Fibroblast of pulmonary artery (primary cell): ENCODE measurements at places on chromosomes 3 and 15.
A peak's percentile ranks its signal among the peaks of the same experiment; 100 is the strongest.

DNA sequence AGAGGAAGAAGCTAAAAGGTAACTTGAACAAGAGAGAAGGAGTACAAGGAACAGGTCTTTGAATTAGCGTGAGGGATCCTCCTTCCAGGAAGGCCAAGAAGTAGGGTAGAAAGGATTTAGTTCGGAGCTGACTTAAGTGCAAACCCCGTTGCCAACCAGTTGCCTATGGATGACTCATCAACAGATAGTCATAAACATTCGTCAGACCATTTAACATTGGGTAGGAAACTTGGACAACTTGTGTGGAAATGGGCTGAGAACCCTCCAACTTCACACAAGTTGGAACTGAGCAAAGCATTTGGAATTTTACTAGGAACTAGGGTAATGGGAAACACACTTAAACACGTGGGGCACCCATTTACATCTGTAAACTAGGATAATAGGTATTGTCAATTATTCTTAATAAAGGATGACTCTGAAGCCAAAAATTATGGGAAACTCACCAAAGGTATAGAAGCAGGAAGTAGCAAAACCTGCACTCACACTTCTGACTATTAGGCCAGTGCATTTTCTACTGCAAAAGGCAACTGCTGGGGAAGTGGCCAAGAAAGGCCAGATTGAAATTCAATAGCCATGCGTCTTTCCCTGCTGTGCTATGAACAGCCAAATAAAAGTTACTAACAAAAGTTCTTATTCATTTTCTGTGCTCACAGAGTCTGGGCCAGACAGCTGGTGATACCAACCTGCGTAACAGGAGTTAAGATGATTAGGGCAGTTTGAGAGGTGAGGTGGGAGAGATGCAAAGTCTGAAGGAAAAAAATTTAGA is 174.5 kb upstream of the TMC3 start:
- DNase-seq, result no peak

DNA sequence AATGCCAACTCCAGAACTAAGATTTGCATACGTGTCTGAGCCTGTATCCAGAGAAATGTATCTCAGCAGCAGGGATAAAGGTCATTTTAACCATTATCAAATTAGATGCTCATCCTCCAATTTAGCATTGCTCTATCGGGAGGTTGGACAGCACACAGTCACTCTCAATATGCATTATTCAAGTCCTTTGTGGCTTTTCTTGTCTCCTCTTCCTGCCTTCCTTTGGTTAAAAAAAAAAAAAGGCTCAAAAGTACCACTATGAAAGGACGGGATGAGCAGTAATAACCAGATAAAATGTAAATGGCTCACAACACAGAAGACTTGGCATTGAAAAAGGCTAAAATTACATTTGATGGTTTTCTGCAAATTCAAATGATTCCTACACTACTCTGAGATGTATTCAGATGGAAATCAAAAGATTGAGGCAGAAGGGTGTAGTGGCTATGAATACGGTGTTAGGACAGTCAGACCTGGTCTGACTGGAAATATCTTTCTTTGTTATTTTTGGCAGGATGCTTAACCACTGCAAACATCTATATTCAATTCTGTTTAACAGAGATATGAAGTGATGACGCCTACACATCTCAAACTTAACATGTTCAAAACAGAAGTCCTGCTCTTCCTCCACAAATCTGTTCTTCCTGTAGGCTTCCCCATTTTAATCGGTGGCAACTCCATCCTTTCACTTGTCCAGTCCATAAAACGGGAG is 109.6 kb downstream of the ADAMTS9 start:
- no peak for DNase-seq

GRCh38 chr15:95085056-95085455 is 853.7 kb downstream of the MCTP2 start:
- no peak for DNase-seq

- peak; percentile 29 for DNase-seq
These were observed 52.7 kb upstream of the GCNT3 start for GRCh38 chr15:59558851-59559250.

DNA sequence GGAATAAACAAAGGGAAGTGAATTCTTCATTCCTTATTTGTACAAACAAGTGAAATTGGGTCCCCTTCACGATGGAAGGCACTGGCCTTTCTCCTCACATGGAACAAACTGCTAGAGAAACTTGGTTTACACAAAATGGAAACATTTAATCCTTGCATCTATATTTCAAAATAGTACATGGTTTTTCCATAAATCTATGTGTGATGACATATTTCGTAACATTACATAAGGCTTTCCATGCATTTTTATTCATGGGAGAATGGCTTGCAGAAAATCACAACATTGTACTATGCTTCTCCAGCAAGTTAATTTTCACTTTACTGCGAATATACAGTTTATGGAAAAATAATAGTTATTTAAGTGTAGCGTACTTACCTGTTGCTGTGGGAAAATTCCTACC is 81.0 kb upstream of the CDIN1 start:
- peak; percentile 28 for DNase-seq

- DNase-seq, result no peak
These were observed 64.9 kb downstream of the SLC7A14 start for GRCh38 chr3:170520996-170521395.

- DNase-seq, result peak; percentile 15
These were observed 13.4 kb downstream of the STT3B start for GRCh38 chr3:31546162-31546561.

DNA sequence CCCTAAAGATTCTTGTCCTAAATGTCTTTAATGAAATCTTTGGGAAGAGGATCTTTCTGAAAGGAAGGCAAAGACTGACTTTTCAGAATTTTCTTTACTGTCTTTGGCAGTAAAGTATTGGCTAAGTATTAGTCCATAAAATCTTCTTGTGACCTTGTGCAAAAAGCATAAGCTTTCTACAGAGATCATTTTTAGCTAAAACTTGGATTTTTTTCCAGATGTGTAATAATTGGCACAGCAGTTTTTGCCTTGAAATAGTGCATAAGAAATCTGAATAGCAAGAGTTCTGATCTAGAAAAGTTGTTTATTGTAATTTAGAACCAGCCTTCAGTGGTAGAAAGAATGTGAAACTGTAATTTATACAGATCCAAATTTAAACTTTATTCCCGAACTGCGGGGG is 122.8 kb upstream of the CGNL1 start:
- DNase-seq, result no peak

DNA sequence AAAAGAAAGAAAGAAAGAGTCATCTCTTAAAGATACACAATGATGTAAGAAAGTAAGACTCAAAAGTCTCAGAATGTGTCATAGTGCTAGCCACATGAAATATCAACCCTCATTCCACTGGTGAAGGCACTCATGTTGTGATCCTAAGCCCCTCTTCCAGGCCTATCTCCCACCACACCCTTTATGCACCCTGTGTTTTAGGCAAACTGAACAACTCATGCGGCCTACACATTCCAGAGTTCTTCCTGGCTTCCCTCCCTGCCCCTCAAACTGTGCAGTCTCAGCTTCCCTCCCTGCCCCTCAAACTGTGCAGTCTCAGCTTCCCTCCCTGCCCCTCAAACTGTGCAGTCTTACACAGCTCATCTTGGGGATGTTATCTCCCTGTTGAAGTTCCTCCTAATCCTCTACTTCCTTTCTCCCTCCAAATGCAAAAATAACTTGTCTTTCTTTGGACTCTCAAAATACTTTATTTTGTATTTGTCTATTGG is 69.0 kb upstream of the FNDC3B start:
- no peak for DNase-seq

GRCh38 chr3:153591561-153592245 is 429.7 kb downstream of the RAP2B start:
- DNase-seq, result no peak

DNA sequence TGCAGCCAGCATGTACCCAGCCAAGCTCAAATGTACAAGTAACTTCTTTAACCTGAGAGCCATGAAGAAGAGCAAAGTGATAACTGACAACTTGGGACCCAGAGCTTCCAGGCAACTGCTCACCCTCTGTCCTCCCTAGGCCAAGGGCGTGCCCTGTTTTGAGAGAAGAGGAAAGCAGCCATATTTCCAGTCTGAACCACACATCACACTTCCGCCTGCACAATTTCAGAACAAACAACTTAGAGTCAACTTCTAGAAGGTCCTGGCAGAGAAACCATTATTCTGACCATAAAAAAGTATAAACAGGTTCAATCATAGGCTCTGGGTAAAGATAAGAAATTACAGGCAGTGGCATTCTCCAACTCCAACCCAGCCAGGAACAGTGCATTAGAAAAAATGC is 50.1 kb downstream of the ITGB5 start:
- DNase-seq, result no peak

GRCh38 chr15:66713843-66714508 is 11.9 kb downstream of the SMAD6 start:
- DNase-seq, result no peak

- peak; percentile 3 for DNase-seq
These were observed 542.6 kb downstream of the TUSC7 start for GRCh38 chr3:117252208-117252607.

DNA sequence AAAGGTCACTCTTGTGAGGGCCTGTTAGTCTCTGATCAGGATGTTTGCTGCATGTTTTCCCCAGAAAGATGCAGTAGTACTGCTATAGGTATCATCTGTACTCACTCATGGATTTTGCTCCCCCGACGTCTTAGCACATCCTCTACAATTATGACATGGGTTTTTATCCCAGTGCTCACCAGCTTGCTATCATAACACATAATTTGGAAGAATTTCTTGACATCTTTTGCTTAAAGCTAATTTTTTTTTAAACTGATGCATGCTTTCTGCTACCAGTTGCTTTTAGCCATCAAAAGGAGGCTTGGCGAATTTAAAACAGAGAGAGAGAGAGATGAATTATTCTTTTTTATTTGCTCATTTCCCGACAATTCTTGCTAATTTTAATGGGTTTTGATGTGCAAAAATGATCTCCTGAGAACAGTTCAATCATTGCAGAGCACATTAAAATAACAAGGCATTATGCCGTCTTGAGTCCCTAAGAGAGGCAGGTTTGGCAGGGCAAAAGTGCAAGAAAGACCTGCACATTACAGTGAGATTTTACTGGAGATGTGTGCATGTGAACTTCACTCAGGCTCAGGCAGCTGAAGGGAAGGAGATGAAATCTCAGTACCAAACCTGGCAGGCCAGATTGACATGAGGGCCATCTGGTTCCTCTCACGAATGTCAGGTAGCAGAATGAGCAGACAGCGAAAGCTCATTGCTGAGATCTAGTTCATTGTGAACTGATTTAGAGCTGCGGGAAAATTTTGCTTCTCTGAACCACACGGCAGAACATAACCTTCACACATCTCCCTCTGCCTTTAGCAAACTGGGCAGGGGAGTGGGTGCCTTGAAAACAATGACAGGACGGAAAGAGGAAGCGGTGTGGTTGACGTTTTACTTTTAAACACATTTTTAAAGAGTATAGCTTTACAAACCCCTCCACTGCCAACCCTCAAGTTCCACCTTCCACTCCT is 25.9 kb upstream of the GOLGA8B start:
- DNase-seq, result no peak

DNA sequence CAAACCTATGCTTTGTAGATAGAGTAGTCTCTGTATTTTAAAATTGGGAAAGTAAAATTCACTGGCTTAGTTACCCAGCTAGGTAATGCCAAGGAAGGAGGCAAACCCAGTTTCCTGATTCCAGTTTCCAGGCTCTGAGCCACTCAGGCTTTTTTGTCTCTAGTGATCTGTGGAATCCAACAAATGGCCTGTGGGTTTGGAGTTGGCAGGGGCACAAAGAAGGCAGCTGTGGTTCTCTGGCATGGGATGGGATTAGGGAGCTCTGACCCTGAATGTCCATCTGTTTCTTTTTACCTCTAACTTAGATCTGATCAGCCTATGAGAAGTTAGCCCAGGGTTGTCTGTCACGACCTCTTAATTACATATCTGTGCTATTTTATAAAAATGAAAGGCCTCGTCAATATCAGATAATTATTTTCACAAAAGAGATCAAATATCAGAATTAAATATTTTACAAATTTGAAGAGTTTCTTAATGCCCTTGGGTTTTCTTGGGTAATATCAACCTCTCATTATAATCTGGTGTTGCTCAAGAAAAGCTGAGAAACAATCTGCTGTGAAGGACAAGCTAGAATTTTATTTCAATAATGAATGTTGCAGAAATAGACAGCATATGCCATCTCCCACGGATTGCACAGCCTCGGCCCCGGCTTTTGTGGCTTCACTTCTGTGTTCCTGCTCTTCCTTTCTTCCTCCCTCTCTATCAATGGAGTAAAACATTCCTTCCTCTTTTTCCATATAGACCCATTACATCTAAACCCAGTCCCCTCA is 63.7 kb upstream of the DAZL start:
- DNase-seq, result no peak

DNA sequence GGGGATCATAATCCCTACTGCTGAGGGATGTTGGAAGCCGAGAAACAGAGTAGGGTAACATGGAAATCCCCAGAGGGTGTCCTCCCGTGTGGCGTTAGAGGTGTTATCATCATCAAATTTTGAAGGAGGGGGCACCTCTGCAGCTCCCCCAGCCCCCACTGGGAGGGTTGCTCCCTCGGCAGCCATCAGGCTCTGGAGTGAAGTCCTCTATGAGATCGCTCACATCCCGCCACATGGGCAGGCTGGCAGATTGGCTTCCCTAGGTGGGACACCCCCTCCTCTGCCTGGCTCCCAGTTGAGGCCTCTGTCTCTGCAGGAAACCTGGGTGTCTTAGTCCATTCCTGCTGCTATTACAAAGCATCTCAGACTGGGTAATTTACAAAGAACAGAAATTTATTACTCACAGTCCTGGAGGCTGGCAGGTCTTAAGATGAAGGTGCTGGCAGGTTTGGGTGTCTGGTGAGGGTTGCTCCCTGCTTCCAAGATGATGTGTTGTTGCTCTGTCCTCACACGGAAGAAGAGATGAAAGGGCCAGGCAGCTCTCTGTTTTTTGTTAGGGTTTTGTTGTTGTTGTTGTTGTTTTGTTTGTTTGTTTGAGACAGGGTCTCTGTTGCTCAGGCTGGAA is 120.5 kb downstream of the NUP210 start:
- DNase-seq, result no peak

DNA sequence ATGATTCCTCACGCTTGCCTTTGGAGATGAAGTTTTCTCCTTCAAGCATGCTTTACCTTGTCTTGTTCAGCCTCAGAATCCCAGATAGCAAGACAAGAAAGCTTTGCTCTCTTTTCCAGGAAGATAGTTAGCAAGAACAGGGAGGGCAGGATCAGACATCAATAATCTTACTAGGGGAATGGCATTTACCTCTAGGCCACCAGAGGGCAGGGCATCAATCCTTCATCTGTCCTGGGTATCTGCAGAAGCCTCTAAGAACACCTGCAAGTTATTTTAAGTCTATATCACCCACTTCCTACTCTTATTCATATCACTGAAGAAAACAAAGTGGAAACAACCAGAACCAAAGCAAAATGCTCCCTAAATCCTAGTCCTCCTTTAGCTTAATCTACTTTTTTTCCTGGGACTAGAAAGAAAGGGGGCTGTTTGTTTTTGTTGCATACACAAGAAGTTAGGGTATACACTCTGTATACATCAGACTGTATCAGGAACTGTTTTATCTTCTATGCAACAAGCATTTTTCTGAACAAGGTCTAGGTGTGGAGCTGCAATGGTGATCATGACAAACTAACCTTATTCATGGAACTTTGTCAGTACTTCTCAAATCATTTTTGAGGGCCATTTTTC is 862.5 kb downstream of the CADM2 start:
- peak; percentile 1 for DNase-seq

GRCh38 chr3:139745831-139746230 is 68.1 kb upstream of the NMNAT3 start:
- DNase-seq, result peak; percentile 20

GRCh38 chr3:30042916-30043555 is 563.4 kb upstream of the TGFBR2 start:
- no peak for DNase-seq
